Upper lobe of left lung (tissue), 6 donors: ENCODE measurements at places on chromosomes 4 and X. TPM values are rescaled to one million over a fixed set of nuclear protein-coding genes. Genes with fewer than 3 reads are reported as not detected.

DNA sequence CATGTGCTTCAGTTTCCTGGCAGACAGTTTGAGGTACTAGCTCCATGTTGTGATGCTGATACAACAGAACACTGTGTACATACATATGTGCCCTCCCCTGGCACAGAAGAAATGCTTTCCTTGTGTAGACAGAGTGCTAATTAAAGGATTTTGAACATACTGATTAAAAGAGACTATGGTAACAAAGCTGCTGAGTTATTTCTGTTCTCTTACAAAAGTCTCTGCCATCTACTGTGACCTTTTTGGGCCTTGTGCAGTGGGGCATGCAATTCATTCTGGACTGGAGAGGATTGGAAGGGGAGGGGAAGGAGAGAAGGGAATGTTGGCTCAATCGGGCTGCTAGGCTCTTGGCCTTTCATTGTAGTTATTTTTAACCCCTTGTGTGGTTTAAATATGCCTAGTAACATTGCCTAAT, 6.0 kb downstream of the PDLIM5 start:
- H3K36me3 ChIP-seq: peaks cover 3% of the 10 kb centered on the region
- no peaks in the 10 kb centered on the region for H3K27me3 ChIP-seq
- no peak overlapping the region for H3K27ac ChIP-seq
- peaks cover 48% of the 10 kb centered on the region for H3K4me1 ChIP-seq

DNA sequence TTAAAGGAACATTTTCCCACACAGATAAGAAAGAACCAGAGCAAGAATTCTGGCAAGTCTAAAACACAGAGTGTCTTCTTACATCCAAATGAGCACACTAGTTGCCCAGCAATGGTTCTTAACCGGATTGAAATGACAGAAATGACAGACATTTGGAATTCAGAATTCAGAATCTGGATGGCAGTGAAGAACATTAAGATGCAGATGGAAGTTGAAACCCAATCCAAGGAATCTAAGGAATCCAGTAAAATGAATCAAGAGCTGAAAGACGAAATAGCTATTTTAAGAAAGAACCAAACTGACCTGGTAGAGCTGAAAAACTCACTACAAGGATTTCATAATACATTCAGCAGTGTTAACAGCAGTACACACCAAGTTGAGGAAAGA, 21.5 kb downstream of the ANAPC10 start:
- H3K4me1 ChIP-seq: no peaks in the 10 kb centered on the region
- H3K4me3 ChIP-seq: no peak overlapping the region
- no peaks in the 10 kb centered on the region for H3K27me3 ChIP-seq
- H3K27ac ChIP-seq: no peak overlapping the region
- DNase-seq: no peak

- no peaks in the 10 kb centered on the region for H3K36me3 ChIP-seq
- no peak overlapping the region for H3K27ac ChIP-seq
These were observed 183.4 kb upstream of the FAM241A start for GRCh38 chr4:111961809-111962208.

DNA sequence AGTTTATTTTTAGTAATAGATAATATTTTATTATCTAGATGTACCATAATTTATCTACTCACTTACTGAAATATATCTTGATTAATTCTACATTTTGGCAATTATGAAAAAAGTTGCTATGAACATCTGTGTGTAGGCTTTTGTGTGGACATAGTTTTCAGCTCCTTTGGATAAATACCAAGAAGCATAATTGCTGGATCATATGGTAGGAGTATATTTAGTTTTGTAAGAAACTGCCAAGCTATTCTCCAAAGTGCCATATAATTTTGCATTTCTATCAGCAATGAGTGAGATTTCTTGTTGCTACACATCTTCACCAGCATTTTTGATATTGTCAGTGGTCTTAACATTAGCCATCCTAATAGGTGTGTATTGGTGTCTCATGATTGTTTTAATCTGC, 882.6 kb upstream of the GRIA3 start:
- no peak overlapping the region for H3K27ac ChIP-seq
- no peaks in the 10 kb centered on the region for H3K4me1 ChIP-seq
- no peaks in the 10 kb centered on the region for H3K27me3 ChIP-seq
- DNase-seq: no peak
- H3K4me3 ChIP-seq: no peak overlapping the region
- no peaks in the 10 kb centered on the region for H3K36me3 ChIP-seq

GRCh38 chr4:186749611-186750281, 26.1 kb upstream of the FAT1 start:
- H3K27me3 ChIP-seq: no peaks in the 10 kb centered on the region
- H3K36me3 ChIP-seq: no peaks in the 10 kb centered on the region
- H3K4me1 ChIP-seq: no peaks in the 10 kb centered on the region

- no peaks in the 10 kb centered on the region for H3K36me3 ChIP-seq
- no peak overlapping the region for H3K27ac ChIP-seq
- no peaks in the 10 kb centered on the region for H3K27me3 ChIP-seq
- H3K4me1 ChIP-seq: peaks cover 20% of the 10 kb centered on the region
- no peak for DNase-seq
These were observed 230.3 kb upstream of the PGRMC2 start for GRCh38 chr4:128517739-128518510.

GRCh38 chrX:17412692-17413091, 37.7 kb downstream of the NHS start:
- H3K36me3 ChIP-seq: no peaks in the 10 kb centered on the region
- H3K27me3 ChIP-seq: no peaks in the 10 kb centered on the region
- no peak overlapping the region for H3K27ac ChIP-seq
- no peak overlapping the region for H3K4me3 ChIP-seq
- no peaks in the 10 kb centered on the region for H3K4me1 ChIP-seq

DNA sequence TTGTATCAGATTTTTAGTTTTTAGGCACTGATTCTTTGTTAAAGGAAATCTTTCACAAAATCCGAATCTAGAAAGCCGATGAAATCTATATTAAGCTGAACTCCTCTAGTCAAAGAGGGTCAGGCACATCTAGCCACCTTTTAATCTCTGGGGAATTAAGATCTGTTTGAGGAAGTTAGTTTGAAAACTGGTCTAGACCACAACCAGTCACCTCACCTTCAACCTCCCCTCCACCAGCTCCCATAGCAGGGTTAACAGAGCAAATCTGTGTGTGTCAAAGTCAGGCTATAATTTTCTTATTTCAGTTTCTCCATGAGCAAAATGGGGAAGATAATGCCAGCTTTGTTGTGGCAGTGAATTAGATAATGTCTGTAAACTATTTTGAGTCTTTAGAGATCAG, 110.0 kb upstream of the IGFBP7 start:
- no peaks in the 10 kb centered on the region for H3K27me3 ChIP-seq
- no peak overlapping the region for H3K27ac ChIP-seq
- H3K4me3 ChIP-seq: no peak overlapping the region

DNA sequence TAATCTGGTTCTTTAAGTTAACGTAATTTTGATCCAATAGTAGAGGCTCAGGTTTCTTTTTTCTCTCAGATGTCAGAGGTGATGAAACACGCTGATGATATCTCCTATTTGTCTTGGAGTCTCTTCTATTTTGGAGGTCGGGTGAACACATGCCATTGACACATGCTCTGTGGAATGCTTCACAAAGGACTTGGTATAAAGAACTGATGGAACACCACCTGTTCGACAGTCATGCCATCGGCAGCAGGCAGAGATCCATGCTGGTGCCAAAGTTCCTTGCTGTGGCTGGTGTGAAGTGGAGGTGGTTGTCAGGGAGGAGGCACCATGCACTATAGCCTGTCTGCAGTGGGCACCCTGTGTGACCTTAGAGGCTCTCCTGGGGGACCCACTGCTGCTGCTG, 94.9 kb downstream of the ATP8A1 start:
- no peak overlapping the region for H3K4me3 ChIP-seq
- DNase-seq: no peak
- H3K27me3 ChIP-seq: no peaks in the 10 kb centered on the region
- H3K36me3 ChIP-seq: no peaks in the 10 kb centered on the region

DNA sequence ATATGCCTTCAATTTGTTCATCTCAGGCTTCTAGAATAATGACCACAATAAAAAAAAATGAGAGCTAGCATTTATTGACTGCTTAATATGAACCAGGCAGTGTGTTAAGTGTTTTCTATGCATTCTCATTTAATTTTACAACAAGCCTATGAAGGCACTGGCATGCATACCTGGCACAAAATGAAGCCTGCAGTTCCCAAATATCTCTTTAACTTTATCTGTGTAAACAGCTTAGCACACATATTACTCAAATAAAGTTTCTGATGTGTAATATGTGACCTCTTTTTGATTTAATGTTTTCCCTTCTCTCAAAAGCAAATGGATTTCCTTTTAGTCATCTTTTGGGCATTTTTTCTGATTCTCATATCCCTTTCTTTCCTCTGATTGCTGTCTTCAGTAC, 671.8 kb downstream of the PCDH7 start:
- H3K27me3 ChIP-seq: no peaks in the 10 kb centered on the region
- DNase-seq: no peak
- no peak overlapping the region for H3K4me3 ChIP-seq
- H3K4me1 ChIP-seq: no peaks in the 10 kb centered on the region

- DNase-seq: no peak
- no peak overlapping the region for H3K4me3 ChIP-seq
- no peak overlapping the region for H3K27ac ChIP-seq
These were observed 313.2 kb upstream of the DKK2 start for GRCh38 chr4:107349266-107349665.

DNA sequence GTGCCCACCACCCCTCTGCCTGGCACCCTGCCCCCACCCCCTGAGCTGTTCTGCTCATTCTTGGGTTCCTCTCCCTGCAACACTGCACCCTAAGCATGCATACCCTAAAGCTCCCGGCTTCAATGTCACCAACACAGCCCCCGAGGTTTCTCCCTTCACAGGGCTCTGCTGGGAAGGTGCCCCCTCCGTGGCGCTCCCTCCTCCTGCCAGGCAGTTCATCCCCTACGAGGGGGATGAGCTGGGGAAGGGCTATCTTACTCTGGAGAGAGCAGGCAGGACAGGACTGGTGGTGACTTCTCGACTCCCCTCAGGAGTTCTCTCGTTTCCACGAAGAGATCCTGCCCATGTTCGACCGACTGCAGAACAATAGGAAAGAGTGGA, 6.5 kb downstream of the ATP5ME start:
- peaks cover 22% of the 10 kb centered on the region for H3K4me1 ChIP-seq
- peaks cover 12% of the 10 kb centered on the region for H3K36me3 ChIP-seq
- DNase-seq: no peak
- no peak overlapping the region for H3K4me3 ChIP-seq
- no peaks in the 10 kb centered on the region for H3K27me3 ChIP-seq

DNA sequence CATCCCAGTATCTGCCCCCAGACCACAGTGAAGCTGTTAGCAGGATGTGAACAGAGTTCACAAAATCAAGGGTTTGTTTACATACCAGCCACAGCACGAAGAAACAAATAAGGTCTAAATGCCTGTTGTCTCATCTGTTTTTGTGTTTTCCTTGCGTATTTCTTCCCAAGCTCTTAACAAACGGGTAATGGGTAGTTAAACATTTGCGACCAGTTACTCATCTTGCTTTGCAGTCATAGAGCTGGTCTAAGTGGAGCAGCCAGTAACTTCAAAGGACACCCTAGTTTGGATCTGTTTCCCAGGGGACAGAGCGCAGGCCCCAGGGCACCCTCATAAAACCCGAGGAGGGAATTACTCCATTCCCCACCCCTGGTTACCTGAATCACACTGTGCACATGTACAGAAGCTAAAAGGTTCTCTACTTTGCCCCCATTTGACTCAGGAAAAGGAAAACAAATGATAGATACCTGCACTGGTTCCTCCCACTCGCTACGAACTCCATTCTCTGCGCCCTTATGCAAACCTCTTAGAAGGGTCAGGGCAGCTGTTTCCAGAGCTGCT, 68.8 kb downstream of the MAML3 start:
- peak overlapping the region; percentile 27 for H3K27ac ChIP-seq
- no peaks in the 10 kb centered on the region for H3K27me3 ChIP-seq
- peaks cover 34% of the 10 kb centered on the region for H3K4me1 ChIP-seq
- no peaks in the 10 kb centered on the region for H3K36me3 ChIP-seq
- no peak overlapping the region for H3K4me3 ChIP-seq
- no peak for DNase-seq

DNA sequence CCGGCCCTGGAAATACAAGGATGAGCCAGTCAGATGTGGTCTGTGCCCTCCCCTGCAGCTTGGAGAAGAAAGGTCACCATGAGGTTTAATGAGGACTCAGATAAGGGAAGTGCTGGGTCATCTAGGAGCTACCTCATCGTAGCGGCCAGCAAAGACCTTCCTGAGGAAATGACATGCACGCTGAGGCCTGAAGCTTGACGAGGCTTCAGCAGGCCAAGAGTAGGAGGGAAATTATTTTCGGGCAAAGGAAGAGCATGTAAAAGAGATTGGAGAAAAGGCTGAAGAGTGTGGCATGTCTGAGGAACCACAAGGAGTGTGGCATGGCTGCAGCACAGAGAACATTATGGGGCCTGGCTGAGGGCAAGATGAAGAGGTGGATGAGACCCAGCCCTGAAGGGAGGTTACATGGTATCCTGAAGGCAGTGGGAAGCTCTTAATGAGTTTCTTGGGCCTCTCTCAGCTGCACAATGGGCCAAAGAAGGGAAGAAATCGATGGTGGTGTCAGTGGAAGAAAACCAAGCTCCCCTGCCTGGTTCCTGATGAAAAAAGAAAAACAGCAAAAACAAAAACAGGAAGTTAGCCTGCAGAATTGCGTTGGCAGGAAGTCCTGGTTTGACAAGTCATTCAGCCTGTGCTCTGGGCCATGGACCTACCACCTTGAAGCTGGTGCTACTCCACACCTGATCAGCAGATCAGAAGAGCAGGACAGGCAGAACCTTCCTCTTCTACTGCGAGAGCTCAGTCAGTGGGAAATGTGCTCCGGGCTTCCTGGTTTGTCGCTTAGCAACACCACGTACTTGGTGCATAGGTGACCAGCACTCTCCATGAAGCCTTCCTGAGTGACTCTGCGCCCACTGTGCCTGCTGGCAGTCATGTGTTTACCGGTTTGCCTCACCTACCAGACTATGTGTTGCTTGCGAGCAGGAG, 134.5 kb upstream of the KLF3 start:
- peak overlapping the region; percentile 83 for H3K27ac ChIP-seq
- H3K4me3 ChIP-seq: no peak overlapping the region
- peaks cover 11% of the 10 kb centered on the region for H3K4me1 ChIP-seq
- no peak for DNase-seq

GRCh38 chrX:119775517-119776238, 15.8 kb downstream of the RPL39 start:
- no peaks in the 10 kb centered on the region for H3K4me1 ChIP-seq
- no peak for DNase-seq

DNA sequence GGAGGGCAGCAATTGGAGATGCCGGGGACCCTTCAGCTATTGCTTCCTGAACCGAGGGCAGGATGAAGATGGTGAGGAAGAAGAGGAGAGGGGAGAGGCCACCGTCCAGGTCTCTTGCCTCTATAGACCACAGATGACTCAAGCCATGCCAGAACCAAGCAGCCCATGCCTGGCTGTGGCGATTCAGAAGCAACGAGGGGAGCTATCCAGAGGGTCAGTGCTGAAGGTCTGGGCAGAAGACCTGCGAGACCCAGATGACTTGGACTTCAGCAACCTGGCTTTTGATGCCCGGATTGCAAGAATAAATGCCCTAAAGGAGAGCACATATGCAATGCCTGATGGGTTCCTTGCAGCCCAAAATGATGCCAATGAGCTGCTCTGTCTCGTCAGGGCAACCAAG, 70.2 kb upstream of the PRPS2 start:
- H3K4me3 ChIP-seq: no peak overlapping the region
- H3K27ac ChIP-seq: no peak overlapping the region
- no peaks in the 10 kb centered on the region for H3K27me3 ChIP-seq
- no peak for DNase-seq
- no peaks in the 10 kb centered on the region for H3K4me1 ChIP-seq

The NEUROG2 gene
- total RNA-seq: not detected

The KLKB1 gene
- 0.81 TPM for total RNA-seq

The AKAP17A gene
- total RNA-seq: 124 TPM

The SORBS2 gene
- total RNA-seq: 48.6 TPM

The TGIF2LX gene
- total RNA-seq: not detected

The SULT1B1 gene
- 7.7 TPM for total RNA-seq

The PLXNB3 gene
- total RNA-seq: 1.3 TPM

The CFI gene
- total RNA-seq: 20.2 TPM

The HELT gene
- not detected for total RNA-seq

The HGFAC gene
- total RNA-seq: 0.49 TPM
